Activated T-helper 1 cell treated with anti-CD3 and anti-CD28 coated beads, Interleukin-2, amount 50 U/mL, for 16 hours (primary cell): ENCODE measurements at places on chromosomes 4 and X.

DNA sequence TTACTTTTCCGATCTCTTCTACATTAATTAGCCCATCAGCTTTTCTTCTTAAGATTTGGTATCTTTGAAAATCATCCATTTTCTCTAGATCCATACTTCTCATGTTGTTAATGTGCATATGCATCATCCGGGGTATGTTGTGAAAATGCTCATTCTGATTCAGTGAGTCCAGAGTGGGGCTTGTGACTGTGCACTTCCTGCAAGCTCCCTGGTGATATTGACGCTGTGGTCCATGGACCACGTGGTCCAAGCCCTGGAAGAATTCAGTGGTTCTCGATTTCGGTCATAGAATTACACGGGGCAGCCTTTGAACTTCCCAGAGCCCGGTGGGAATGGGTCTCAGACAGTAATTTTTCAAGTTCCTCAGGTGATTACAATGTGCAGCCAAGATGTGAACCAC, 69.8 kb downstream of the ZFX start:
- DNase-seq = no peak

DNA sequence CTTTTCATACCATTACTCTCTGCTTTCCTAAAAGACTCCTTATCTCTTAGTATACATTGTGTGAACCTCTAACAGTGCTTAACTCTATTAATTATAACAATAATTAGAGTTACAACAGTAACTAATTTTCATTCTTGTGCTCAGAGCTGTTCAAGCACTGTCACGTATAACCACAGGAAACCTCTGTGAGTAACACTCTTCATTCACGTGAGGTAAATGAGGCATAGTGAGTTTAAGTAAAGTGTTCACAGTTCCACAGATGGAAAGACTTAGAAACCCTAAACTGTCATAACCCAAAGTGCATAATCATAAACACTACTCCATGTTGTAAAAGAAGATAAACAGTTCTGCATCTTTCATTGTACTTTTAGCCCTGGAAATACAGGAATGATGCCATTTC, 222.4 kb downstream of the CCSER1 start:
- no peak for DNase-seq

- DNase-seq = no peak
Measured at GRCh38 chr4:3505231-3505630, 27.0 kb downstream of the LRPAP1 start.

DNA sequence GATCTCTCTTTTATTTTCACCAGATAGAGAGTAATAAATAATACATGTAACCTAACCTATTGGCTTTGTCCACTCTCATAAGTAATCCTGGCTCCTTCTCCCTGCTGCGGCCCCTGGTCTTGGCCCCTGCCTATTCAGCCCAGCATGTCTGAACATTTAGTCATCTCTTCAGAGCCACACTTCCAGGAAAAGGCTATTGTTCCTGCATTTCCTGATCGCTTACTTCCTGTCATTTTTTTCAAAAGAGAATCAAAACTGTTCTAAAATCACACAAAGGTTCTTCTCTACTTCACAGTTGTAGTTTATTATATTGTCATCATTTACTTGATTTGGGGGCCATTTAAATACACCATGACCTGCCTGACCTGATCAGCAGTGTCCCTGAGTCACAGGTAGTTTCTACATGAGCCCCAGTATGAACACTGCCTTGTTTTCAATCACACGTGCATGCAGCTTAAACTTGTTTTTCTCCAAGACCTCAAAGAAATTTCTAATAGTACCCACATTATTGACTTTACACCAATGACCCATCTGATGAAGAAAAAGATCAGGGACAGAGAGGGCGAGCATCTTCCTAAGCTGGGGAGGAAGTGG, 47.4 kb upstream of the KDR start:
- no peak for DNase-seq

DNA sequence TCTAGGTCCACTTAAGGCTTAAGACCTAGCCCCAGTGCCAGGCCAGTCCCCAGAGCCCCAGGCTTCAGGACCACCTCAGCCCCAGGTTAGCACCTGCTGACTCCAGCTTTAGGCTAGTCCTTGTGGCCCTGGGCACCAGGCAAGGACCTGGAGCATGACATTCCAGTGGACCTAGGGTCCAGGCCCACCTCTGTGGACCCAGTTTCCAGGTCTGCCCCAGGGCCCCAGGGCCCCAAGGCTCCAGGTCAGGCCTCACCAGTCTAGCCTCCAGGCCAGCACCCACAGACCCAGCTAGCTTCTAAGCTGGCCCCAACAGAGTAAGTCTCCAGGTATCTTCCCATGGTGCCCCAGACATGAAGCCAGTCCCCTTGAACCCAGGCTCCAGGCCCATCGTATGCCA, 97.5 kb downstream of the QRFPR start:
- no peak for DNase-seq

DNA sequence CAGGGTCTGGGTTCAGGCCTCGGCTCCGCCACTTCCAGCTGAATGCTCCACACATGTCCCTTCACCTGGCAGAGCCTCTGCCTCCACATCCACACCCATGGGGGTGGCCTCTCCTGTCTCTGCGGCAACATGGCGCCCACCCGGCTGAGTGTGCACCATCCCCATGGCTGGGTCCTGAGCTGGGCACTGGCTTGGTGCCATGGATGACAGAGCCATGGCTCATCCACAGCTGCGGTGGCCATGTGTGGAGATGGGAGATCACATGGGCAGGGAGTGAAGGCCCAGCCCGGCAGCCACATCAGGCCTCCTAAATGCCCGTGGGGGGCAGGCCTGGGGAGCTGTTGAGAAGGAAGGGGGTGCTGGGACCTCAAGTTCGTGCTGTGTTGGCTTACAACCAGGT, 213.7 kb downstream of the AFAP1 start:
- no peak for DNase-seq
